ENCODE measurements at places on chromosomes 13 and 19. TPM values are rescaled to one million over a fixed set of nuclear protein-coding genes. Genes with fewer than 3 reads are reported as not detected.

The THAP8 gene
- 3.9 TPM for total RNA-seq

The PRR22 gene
- 2.1 TPM for total RNA-seq

The SIGLEC8 gene
- total RNA-seq: not detected

The LHFPL6 gene
- 35.6 TPM for total RNA-seq

The TNFRSF19 gene
- 4.1 TPM for total RNA-seq

The CPB2 gene
- total RNA-seq: not detected

The HSD17B14 gene
- total RNA-seq: not detected

The LINGO3 gene
- total RNA-seq: not detected

GRCh38 chr13:42777467-42777866, 3.9 kb upstream of the FAM216B start:
- no peak for DNase-seq

DNA sequence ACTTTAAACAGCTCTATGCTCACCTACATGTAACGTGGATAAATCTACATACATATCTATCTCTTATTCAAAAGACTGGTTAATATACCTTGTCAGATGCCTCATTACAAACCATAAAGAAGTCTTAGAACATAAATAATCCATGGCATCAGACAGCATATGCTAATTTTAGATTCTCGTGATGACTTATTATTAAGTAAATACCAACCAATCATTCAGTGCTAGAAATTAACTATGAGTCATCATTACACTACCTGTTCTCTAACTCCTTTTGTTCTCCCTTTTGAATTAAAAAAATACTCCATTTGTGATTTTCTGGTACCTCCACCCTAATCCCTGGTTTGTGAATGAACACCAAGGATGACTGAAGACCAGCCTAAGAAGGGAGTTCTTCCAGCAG, 754.3 kb upstream of the ARGLU1 start:
- DNase-seq: no peak

DNA sequence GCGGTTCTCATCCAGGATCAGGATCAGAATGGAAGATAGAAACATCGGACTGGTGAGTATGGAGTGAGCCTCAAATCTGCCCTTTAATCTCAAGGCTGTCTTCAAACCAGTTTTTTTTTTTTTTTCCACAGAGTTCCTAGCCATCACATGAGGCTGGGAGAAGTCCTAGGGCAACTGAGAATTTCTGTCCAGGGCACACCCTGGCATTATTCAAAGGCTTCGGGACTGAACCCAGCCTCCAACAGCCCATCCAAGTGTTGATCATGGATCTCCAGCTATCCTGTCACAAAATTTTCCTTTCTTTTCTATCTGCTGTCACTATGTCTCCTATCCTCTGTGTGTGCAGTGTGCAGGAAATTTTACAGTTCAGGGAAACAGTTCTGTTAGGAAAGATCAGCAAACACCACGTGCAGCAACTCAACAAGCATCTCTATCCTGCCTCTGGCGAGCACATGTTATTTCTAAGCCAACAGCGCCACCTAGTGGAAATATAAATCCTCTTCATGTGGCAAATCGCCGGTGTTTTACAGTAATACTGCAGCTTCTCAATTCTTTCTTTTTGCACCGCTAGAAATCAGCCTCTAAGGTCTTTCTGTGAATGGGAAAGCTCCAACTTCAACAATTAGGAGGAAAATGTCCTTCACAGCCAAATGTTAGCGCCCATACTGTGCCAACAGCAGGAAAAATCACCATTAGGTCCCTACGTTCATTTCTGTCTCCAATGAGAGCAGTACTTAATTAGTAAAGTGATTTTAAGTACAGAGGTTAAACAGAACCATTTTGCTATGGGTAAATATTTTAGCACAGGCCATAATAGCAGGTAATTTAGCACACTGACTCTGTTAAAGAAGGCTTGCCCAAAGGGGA, 21.4 kb upstream of the ZNF181 start:
- peak; percentile 89 for DNase-seq

- no peak for DNase-seq
These were observed 23.2 kb upstream of the CRTC1 start for GRCh38 chr19:18660051-18660910.

GRCh38 chr19:9620842-9621155, 233 bp downstream of the ZNF561 start:
- no peak for DNase-seq

- no peak for DNase-seq
These were observed 68.2 kb downstream of the ARHGAP35 start for GRCh38 chr19:46928951-46929350.

GRCh38 chr19:30111021-30111855, 169.2 kb downstream of the URI1 start:
- no peak for DNase-seq

GRCh38 chr13:110319774-110320509, 12.9 kb downstream of the COL4A2 start:
- no peak for DNase-seq

- peak; percentile 3 for DNase-seq
These were observed 354.4 kb upstream of the DACH1 start for GRCh38 chr13:72221276-72221962.

DNA sequence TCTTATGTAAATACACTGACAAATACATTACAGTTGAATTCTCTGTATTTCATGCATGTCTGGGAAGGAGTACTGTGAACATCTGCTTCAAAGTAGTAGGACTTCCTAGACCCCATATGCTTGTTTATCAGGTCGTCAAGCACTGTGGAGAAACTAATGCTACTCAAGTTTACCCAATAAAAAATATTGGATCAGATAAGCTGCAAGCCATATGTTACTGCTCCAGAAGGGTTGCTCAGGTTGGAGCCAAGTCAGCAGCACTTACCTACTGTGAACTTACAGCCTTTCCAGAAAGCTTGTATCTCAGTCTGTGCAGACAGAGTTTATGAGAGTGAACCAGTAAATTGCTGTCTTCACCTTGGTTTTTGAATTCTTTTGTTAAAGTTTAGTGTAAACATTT, 36.2 kb downstream of the SLAIN1 start:
- DNase-seq: no peak

DNA sequence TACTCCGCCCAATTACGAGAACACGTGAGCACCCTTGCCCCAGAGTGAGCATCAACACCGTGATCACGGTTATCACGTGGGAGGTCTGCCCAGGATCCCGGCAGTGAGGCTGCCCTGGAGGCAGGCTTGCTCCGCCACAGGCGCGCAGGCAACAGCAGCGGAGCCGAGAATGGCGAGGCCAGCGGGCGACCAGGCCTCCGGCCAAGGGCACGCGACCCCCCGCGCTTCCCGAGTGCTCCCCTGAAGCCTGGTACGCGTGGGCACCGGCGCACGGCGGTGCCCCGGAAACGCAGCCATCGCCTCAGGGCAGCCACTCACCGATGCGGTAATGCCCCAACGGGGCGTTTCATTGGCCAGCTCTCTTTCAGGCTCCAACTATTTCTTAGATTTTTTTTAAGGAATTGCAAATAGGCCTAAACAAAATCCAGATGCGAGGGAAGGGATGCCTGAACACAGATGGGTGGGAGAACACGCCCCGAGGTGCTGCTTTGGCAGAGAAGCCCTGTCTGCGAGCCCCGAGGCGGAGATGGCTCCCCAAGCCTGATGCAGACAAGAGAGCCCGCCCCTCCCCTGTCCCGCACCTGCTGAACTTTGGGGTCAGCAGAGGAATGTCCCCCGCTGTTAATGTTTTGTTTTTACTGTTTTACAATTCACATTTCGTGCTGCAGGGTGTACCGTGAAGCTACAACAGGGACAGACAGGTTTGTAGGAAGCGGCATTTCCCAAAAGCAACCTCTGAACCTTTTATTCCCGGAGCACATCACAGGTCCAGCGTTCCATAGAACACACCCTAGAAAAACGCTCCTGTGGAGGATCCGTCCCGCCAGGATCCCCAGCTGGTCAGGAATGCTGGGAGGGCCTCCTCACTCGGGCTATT, 132.7 kb downstream of the ZDHHC20 start:
- DNase-seq: no peak

GRCh38 chr13:25571237-25571636, 199.5 kb downstream of the ATP8A2 start:
- no peak for DNase-seq

DNA sequence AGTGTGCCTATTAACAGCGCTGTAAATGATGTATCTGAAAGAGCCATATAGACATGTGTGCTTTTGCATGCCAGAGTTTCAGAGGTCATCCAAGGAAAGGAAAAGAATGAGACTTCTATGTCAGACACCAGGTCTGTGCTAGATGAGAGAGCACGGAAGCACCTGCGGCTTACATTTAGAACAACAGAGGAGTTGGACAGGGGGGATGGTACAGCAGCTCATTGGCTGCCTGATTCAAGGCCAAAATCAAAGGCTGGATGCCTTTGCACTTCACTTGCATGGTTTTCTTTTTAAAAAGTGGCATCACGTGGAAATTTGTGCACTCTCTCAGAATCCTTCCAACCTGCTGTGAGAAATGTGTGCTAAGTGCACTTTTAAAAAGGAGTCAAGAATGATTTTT, 32.8 kb upstream of the AMER2 start:
- DNase-seq: no peak

DNA sequence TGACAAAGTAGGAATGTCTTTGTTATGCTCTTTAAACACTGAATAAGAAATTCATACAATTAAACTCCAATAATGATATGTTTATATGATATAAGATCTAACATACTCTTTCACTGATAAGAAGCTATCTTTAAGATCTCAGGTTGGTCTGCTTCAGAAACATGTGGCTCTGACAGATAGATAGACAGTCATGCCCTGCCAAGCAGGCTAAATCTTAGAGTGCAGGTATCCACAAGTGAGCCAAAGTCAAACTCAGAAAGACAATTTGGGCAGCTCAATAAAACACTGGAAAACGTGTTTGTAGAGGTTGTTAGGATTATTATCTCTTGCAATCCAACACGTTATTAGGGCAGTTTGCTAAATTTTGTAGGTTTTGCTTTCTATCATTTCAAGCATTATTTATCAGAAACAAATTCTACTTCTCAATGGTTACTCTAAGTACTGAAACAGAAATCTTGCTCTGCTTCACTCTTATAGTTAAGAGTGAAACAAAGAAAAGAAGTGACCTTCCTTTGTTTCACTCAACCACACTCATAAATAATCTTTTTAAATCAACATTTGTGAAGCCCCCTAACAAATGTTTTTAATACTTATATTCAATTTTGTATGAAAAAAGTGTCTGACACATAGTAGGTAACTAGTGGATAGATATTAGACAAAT, 1255.6 kb downstream of the DIAPH3 start:
- DNase-seq: no peak

DNA sequence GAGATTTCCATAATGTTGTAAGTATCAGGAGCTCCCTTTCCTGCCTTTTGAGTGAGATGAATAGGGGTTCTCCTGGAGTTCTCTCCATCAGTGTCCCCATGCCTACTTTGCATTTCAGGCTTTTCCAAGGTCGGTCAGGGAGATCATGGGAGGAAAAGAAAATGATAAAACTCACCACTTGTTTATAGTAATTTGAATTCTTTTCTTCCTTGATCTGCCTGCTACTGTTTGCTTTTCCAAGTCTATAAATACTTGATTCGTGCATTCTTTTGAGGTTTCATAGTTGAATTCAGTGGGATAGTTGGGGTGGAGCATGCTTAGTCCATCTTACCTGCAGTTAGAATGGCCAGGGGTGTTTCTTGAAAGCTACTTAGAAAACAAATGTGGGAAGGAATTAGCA, 51.5 kb downstream of the PCCA start:
- no peak for DNase-seq

DNA sequence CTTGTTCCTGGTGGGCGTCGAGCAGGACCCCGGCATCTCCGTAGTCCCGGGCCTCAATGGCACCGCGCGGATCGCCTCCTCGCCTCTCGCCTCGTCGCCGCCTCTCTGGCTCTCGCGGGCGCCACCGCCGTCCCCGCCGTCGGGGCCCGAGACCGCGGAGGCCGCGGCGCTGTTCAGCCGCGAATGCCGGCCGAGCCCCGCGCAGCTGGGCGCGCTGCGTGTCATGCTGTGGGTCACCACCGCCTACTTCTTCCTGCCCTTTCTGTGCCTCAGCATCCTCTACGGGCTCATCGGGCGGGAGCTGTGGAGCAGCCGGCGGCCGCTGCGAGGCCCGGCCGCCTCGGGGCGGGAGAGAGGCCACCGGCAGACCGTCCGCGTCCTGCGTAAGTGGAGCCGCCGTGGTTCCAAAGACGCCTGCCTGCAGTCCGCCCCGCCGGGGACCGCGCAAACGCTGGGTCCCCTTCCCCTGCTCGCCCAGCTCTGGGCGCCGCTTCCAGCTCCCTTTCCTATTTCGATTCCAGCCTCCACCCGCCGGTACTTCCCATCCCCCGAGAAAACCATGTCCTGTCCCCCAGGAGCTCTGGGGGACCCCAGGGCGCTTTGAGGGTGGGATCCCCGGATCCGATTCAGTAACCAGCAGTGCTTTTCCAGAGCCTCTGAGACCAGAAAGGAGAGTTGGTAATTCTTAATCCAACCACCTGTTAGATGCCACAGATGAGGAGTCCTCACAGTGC, 885 bp downstream of the MLNR start:
- no peak for DNase-seq

- DNase-seq: no peak
These were observed 882.5 kb downstream of the PCDH9 start for GRCh38 chr13:66347486-66348117.

DNA sequence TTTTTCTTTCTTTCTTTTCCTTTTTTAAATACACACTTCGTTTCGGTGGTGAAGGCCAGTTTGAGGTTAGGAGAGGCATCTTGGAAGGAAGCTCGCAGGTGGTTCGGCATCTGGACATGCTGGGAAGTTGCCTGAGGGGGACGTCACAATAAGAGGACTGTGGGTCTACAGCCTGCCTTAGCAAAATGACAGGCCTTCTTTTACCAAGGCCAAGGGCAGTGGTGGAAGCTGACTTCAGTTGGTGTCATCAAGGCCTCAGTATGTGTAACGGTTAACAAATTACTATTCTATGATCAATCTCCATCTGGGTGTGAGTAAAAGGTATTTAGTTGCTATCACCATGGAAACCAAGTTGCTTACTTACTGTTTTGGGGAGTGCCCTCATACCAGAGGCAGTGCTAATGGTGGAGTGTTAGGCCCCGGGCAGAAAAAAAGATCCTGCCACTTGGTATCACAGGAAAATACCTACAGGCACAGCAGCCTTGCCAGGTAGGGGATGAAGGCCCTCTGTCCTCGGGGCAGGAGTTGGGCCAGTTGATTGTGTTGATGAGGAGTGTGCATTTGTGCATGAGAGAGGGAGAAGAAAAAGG, 10.3 kb downstream of the ACTN4 start:
- no peak for DNase-seq

DNA sequence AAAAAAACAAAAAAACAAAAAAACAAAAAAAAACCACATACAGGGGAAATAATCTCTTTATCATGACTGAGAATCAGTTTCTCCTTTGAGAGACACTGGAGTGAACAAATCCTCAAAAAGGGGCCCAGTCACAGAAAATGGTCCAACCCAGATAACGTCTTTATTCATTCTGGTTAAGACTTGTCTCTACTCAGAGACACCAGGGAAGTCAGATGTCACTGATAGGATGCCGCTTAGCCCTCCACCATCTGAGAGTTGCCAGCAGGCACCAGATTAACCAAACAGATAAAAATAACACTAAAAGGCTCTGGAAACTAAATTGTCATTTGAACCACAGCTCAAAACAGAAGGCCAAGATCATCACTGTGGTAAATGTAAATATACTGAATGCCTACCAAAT, 1163.4 kb upstream of the ATXN8OS start:
- no peak for DNase-seq

- no peak for DNase-seq
These were observed 283.1 kb upstream of the TMTC4 start for GRCh38 chr13:100957741-100958140.

GRCh38 chr13:20151612-20152011, 9.2 kb downstream of the GJA3 start:
- DNase-seq: no peak

GRCh38 chr13:86976521-86977324, 694.4 kb upstream of the SLITRK5 start:
- no peak for DNase-seq

GRCh38 chr13:40595693-40596092, 70.7 kb downstream of the FOXO1 start:
- no peak for DNase-seq

Data from SJCRH30 (cell line).